ENCODE measurements at places on chromosomes 7 and 10.

- peak; percentile 99 for DNase-seq
Measured at GRCh38 chr7:130365511-130366441, 14.5 kb upstream of the CPA1 start.

DNA sequence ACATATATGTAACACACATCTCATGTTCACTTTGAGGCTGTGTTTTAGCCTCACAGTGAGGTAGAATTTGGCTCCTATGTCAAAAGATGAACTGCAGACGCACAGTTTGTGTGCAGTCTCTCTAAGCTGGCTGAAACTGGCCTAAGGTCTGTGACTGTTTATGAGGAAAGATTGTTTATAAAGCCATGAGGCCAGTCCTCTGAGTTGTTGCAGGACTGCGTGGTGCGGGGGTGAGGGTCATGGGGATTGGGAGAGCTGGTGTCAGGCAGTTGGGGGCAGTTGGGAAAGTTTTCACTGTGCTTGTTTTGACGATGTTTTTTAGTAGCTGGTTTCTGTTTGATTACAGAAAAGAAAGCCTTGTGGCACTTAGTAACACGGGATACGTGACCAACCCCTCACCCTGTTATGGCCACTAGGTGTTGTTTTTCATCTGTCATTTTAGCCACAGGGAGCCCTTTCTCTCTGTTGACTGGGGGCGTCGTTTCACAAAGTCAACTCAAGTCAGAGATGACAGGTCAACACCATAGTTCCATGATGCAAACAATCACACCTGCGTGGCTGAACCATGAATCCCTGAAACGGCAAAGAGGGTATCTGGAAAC is 310.9 kb downstream of the CCDC3 start:
- DNase-seq = no peak

GRCh38 chr10:58335306-58336005 is 650 bp downstream of the UBE2D1 start:
- DNase-seq = no peak

DNA sequence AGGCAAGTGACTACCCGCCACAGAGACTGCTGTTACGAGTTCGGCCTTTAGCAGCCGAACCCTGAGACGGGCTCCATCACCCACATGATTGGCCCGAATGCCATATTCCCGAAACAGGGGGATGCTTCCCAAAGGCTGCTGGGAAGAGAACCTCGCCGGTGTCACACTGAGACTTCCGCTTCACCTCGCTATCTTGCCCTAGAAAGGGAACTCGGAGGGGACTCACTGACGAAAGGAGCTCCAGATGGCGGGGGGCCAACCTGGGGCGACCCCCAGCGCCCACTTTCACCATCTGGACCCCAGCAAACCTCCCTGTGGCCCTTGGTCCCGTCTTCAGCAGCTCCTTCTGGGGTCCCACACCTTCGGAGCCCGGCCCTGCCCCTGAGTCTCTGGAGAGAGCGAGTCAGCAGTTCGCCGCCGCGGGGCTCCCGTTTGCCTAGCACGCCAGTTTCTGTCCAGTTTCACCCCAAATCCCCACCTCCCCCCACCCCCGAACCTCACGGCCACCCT is 529 bp downstream of the HPS1 start:
- DNase-seq = no peak

- no peak for DNase-seq
Measured at GRCh38 chr7:94022550-94022949, 18.4 kb upstream of the BET1 start.

DNA sequence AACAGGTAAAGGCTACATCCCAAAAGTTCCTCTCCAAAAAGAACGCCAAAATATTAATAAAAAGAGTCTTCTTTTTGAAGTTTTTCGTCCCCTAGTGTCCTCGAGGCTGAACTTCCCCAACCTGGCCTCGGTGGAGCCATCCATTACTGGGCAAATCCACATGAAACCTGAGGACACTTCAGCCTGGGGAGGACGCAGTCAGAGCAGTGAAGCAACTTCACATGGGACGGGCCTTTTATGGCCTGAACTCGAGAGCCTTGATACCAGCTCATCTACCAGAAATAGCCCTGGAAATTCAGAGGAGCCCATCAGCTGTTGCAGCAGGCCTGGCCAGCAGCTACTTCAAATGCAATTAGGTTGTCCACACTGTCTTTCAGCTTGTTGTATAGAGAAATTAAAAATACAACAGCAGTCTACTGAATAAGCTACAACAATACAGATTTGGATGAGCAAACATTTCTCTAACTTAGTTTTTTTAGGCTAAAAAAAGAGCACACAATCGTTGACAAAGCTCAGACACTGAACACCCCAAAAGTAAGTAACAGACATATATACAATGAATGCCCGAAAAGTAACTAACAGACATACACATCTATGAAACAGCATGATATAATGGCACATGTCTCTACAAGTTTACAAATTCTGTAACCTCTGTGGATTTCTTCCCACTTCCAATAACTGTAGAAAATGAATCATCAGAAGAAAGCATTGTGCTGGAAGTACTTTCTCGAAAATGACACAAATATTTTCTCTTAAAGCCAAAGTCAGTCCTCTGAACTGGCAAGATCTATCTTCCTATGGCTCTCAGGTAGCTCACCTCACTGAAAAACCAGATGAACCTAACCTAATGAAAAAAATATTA is at the start of gene SVIL:
Gene SVIL (minus strand): TSS at position 208 of the 862 bp plus-strand sequence. CDS start 79,913 bp downstream, outside the sequence.
- DNase-seq = no peak

GRCh38 chr10:71302874-71303568 is 16.0 kb upstream of the SLC29A3 start:
- DNase-seq = peak; percentile 56

Measured in NCI-H1436 (cell line).